ENCODE measurements at places on chromosomes 2 and 18. TPM values are rescaled to one million over a fixed set of nuclear protein-coding genes. Genes with fewer than 3 reads are reported as not detected.

The IAH1 gene
- 78.6 TPM for total RNA-seq

DNA sequence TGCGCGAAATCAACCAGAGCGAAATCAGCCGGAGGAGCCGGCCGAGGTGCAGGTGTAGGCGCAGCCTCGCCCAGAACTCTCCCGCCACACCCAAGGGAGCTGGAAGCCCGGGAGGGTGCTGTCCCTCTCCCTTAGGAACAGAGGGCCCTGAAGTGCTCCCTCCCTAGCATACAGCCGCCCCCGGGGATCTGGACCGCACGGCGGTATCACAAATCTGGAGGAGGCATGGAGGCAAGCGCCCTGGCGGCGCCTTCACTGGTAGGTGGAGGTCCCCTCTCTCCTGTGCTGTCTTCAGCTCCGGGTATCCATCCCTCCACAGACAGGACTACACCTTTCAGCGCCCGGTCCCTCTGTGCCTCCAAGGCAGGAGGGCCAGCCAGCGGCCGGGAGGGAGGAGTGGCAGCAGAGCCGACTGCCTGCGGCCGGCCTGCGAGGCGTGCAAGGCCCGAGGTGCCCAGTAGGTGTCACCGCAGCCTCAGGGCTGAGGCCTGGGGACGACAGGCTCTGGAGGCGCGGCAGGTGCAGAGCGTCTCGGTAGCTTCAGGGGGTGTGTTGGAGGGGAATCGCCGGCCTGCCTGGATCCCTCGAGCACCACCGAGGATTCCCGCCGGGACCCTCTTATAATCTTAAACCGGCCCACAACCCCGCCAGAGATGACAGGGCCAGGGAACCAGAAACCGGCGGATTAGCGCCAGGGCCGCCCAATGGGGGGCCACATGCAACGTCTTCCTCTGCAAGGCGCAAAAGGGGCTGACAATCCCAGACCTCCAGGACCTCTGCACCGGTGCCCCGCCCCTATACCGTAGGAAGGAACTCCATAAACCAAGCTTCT is 2.8 kb downstream of the IHH start:
- DNase-seq, result peak; percentile 68
- no peaks in the 10 kb centered on the region for H3K4me1 ChIP-seq
- H3K36me3 ChIP-seq, result no peaks in the 10 kb centered on the region

- no peak for DNase-seq
- H3K27ac ChIP-seq, result no peak overlapping the region
- no peak overlapping the region for H3K4me3 ChIP-seq
- H3K27me3 ChIP-seq, result no peaks in the 10 kb centered on the region
- H3K36me3 ChIP-seq, result no peaks in the 10 kb centered on the region
Measured at GRCh38 chr2:154203902-154204301, 332.2 kb downstream of the GALNT13 start.

DNA sequence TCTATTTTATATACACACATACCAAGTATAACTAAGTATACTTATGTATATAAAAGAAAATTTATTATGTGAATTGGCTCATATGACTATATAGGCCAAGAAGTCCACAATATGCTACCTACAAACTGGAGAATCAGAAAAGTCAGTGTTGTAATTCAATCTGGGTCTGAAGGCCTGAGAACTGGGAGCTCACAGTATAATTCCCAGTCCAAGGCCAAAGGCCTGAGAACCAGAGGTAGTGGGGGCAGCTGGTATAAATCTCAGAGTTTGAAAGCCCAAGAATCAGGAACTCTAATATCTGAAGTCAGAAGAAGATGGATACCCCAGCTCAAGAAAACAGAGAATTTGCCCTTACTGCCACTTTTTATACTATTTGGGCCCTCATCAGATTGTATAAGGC is 38.9 kb upstream of the TFPI start:
- H3K4me3 ChIP-seq, result no peak overlapping the region
- no peaks in the 10 kb centered on the region for H3K36me3 ChIP-seq
- H3K27me3 ChIP-seq, result no peaks in the 10 kb centered on the region
- DNase-seq, result no peak

GRCh38 chr18:39589496-39589895 is 2023.9 kb upstream of the CELF4 start:
- H3K27ac ChIP-seq, result no peak overlapping the region
- no peaks in the 10 kb centered on the region for H3K36me3 ChIP-seq
- H3K4me3 ChIP-seq, result no peak overlapping the region
- H3K27me3 ChIP-seq, result no peaks in the 10 kb centered on the region

DNA sequence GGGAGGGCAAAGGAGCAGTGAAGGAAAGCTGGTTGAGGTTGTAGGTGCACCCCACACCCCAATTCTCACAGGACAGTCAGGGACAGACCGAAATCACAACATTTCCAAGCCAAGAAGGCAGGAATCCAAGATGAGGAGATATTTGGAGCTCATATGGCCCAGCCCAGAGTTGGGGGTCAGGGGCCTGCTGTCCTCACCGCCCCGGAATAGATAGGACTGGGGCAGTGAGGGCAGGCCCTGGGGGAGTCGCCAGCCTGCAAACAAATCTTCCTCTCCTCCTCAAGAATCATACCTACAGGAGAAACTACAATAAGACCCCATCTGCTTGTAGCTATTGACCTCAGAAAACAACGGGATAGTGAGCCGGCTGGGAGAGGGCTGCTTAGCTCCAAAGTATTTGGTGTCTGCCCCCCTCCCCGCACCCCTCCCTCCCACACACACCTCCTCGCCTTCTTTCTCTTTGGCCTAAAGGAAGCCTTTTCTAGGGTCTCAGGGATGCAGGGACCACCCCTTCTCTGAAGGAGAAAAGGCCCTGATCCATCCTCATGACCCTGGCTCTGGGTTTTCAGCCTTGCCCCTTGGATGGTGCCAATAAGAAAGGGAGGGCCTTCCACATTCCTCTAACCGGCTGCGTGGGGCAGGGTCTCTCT is 3.8 kb downstream of the EN1 start:
- H3K4me1 ChIP-seq, result no peaks in the 10 kb centered on the region
- H3K27ac ChIP-seq, result no peak overlapping the region
- H3K4me3 ChIP-seq, result no peak overlapping the region
- H3K36me3 ChIP-seq, result peaks cover 4% of the 10 kb centered on the region

GRCh38 chr18:70400476-70400875 is 111.6 kb downstream of the SOCS6 start:
- H3K27me3 ChIP-seq, result peaks cover 3% of the 10 kb centered on the region
- no peaks in the 10 kb centered on the region for H3K36me3 ChIP-seq
- no peak overlapping the region for H3K4me3 ChIP-seq
- no peak for DNase-seq
- H3K4me1 ChIP-seq, result no peaks in the 10 kb centered on the region

DNA sequence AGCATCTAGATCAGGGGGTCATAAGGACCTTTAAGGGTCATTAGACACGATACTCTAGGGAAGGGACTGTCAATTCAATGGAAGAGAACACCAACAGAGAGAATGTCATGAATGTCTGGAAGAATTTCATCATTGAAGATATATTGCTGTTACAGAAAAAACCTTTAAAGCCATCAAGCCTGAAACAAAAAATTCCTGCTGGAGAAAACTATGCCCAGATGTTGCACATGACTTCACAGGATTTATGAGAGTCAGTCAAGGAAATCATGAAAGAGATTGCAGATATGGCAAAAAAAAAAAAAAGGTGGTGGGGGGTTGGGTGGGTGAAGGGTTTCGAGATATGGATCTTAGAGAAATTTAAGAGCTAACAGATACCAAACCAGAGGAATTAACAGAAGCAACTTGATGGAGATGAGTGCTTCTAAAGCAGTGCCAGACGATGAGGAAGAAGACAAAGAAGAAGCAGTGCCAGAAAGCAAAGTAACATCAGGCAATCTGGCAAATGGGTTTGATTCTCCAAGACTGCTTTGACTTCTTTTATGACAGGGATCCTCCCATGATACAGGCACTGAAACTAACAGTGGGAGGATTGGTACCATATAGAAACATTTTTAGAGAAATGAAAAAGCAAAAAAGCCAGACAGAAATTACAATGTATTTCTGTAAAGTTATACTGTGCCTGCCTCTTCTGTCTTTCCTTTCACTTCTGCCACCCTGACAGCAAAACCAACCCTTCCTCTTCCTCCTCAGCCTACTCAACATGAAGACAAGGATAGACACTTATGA is 28.5 kb downstream of the MAP4K3 start:
- H3K4me3 ChIP-seq, result no peak overlapping the region
- H3K27ac ChIP-seq, result peak overlapping the region; percentile 54
- H3K27me3 ChIP-seq, result no peaks in the 10 kb centered on the region
- H3K4me1 ChIP-seq, result peaks cover 39% of the 10 kb centered on the region
- no peak for DNase-seq

GRCh38 chr2:44940732-44941464 is 604 bp upstream of the SIX3 start:
- no peak overlapping the region for H3K4me3 ChIP-seq
- DNase-seq, result no peak
- H3K36me3 ChIP-seq, result peaks cover 3% of the 10 kb centered on the region

GRCh38 chr18:37958499-37958898 is 392.9 kb upstream of the CELF4 start:
- no peaks in the 10 kb centered on the region for H3K36me3 ChIP-seq
- H3K4me3 ChIP-seq, result no peak overlapping the region
- H3K27me3 ChIP-seq, result no peaks in the 10 kb centered on the region
- DNase-seq, result no peak
- H3K27ac ChIP-seq, result no peak overlapping the region

DNA sequence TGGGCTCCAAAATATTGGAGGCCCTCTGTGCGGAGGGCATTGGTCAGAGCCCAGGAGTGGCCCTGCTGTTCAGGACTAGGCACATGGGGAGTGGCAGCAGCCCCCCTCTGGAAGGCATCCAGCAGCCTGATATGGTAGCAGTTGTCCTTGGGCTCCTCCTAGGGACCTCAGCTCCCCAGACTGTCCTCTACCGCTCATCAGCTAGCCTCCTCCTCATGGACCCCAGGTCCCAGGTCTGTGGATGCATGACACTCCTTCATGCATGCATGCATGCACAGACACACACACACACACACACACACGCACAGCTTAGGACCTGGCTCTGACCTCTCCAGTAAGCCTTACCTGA is 15.4 kb upstream of the ATP6V1B1 start:
- H3K36me3 ChIP-seq, result no peaks in the 10 kb centered on the region
- peaks cover 17% of the 10 kb centered on the region for H3K27me3 ChIP-seq
- H3K4me3 ChIP-seq, result no peak overlapping the region
- H3K27ac ChIP-seq, result no peak overlapping the region
- no peaks in the 10 kb centered on the region for H3K4me1 ChIP-seq

The CFAP210 gene
- total RNA-seq, result not detected

GRCh38 chr2:106565599-106565998 is 78.4 kb downstream of the CD8B2 start:
- no peak overlapping the region for H3K27ac ChIP-seq
- peaks cover 2% of the 10 kb centered on the region for H3K27me3 ChIP-seq
- H3K4me1 ChIP-seq, result peaks cover 5% of the 10 kb centered on the region
- H3K36me3 ChIP-seq, result no peaks in the 10 kb centered on the region
- H3K4me3 ChIP-seq, result no peak overlapping the region

GRCh38 chr2:158407031-158407430 is 49.5 kb downstream of the CCDC148 start:
- H3K27ac ChIP-seq, result no peak overlapping the region
- peaks cover 6% of the 10 kb centered on the region for H3K27me3 ChIP-seq
- H3K4me1 ChIP-seq, result no peaks in the 10 kb centered on the region
- H3K4me3 ChIP-seq, result no peak overlapping the region
- DNase-seq, result no peak

GRCh38 chr2:119659601-119660342 is 19.2 kb upstream of the TMEM177 start:
- no peak for DNase-seq
- peaks cover 7% of the 10 kb centered on the region for H3K27me3 ChIP-seq
- H3K4me1 ChIP-seq, result peaks cover 19% of the 10 kb centered on the region
- H3K4me3 ChIP-seq, result no peak overlapping the region

- DNase-seq, result no peak
- H3K4me3 ChIP-seq, result no peak overlapping the region
- peaks cover 1% of the 10 kb centered on the region for H3K27me3 ChIP-seq
- H3K36me3 ChIP-seq, result no peaks in the 10 kb centered on the region
Measured at GRCh38 chr2:15679386-15679924, 87.8 kb downstream of the DDX1 start.

The RBFA gene
- total RNA-seq, result 48.5 TPM

The DSG1 gene
- total RNA-seq, result not detected

The MC2R gene
- total RNA-seq, result not detected

- H3K36me3 ChIP-seq, result no peaks in the 10 kb centered on the region
- no peak for DNase-seq
- peaks cover 2% of the 10 kb centered on the region for H3K27me3 ChIP-seq
- no peaks in the 10 kb centered on the region for H3K4me1 ChIP-seq
- H3K27ac ChIP-seq, result no peak overlapping the region
- no peak overlapping the region for H3K4me3 ChIP-seq
Measured at GRCh38 chr2:44680983-44681531, 260.4 kb upstream of the SIX3 start.

GRCh38 chr2:122062506-122062905 is 307.1 kb downstream of the TSN start:
- no peak overlapping the region for H3K4me3 ChIP-seq
- peaks cover 2% of the 10 kb centered on the region for H3K27me3 ChIP-seq
- no peak overlapping the region for H3K27ac ChIP-seq
- H3K36me3 ChIP-seq, result no peaks in the 10 kb centered on the region
- DNase-seq, result no peak

GRCh38 chr2:41962922-41963622 is 84.7 kb upstream of the PKDCC start:
- no peak overlapping the region for H3K27ac ChIP-seq
- H3K4me1 ChIP-seq, result no peaks in the 10 kb centered on the region
- H3K4me3 ChIP-seq, result no peak overlapping the region

DNA sequence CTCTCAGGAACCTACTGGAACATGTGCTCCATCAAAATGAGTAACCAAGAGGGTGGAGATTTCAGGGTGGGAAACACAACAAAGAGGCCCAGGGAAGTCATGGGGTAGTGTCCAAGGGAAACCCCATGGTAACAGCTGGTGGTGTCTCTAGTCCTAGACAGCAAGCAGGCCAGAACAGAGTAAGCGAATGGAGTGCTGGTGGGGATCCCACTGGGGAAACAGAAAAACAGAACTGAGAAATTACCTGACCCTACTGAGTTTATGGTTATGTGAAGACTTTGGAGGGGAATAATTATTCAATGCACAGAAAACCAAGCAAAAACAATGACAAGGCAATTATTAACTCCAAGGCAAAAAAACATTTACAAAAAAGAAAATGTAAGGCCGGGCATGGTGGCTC is 16.9 kb downstream of the ERCC3 start:
- H3K4me3 ChIP-seq, result no peak overlapping the region
- no peak for DNase-seq
- H3K27me3 ChIP-seq, result no peaks in the 10 kb centered on the region

The ALPG gene
- not detected for total RNA-seq
